MCF 10A (cell line): ENCODE measurements at places on chromosomes 4 and X. TPM values are rescaled to one million over a fixed set of nuclear protein-coding genes. Genes with fewer than 3 reads are reported as not detected.

Gene TRO
- not detected in 2 replicates for total RNA-seq

Gene TMSB15A
- total RNA-seq: not detected in 2 replicates

Gene BEX5
- not detected in 2 replicates for total RNA-seq

Gene MAGEC2
- not detected in 2 replicates for total RNA-seq

Gene ELOVL6
- total RNA-seq: 22.7 and 23.5 TPM in 2 replicates

Gene HERC3
- 34.9 and 64.0 TPM in 2 replicates for total RNA-seq

Gene KLHL13
- 0.59 and 1.6 TPM in 2 replicates for total RNA-seq

Gene GPR143
- 0.77 and 0.93 TPM in 2 replicates for total RNA-seq

Gene UGT2A1
- not detected in 2 replicates for total RNA-seq

Gene FDCSP
- total RNA-seq: not detected in 2 replicates

Gene ATOH1
- not detected in 2 replicates for total RNA-seq

Gene MYOZ2
- not detected in 2 replicates for total RNA-seq

Gene AMBN
- total RNA-seq: not detected in 2 replicates

Gene REELD1
- total RNA-seq: not detected in 2 replicates

Gene F9
- total RNA-seq: not detected in 2 replicates

Gene TGIF2LX
- not detected in 2 replicates for total RNA-seq

Gene HMGB3
- 65.8 and 75.3 TPM in 2 replicates for total RNA-seq

DNA sequence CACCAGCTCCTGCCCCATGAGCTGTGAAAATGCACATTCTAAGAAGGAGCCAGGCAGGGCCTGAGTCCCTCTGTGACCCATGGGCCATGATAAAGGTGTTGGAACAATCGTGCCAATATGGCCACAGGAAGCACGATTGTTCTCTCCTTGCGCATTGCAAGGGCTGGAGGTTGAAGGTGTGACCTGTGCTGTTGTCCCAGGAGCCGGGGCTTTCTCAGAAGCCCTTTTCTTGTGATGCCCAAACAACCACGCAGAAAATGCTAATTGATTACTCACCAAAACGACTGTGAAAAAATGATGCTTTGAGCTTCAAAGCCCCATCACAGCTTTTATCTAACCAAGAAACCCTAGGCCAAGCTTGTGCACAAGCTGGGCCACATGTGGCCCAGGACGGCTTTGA is 33.8 kb downstream of the USP11 start:
- DNase-seq: no peak

GRCh38 chr4:139988863-139989765 is 164.9 kb downstream of the MAML3 start:
- peak; percentile 95 for DNase-seq

- DNase-seq: peak; percentile 42
Measured at GRCh38 chr4:175998782-175999181, 66.9 kb upstream of the WDR17 start.

GRCh38 chr4:38802561-38803355 is 1.8 kb downstream of the TLR1 start:
- no peak for DNase-seq

- no peak for DNase-seq
Measured at GRCh38 chr4:148444296-148445070, 2.3 kb upstream of the NR3C2 start.

GRCh38 chr4:169098532-169098931 is 88.5 kb upstream of the CBR4 start:
- DNase-seq: no peak

DNA sequence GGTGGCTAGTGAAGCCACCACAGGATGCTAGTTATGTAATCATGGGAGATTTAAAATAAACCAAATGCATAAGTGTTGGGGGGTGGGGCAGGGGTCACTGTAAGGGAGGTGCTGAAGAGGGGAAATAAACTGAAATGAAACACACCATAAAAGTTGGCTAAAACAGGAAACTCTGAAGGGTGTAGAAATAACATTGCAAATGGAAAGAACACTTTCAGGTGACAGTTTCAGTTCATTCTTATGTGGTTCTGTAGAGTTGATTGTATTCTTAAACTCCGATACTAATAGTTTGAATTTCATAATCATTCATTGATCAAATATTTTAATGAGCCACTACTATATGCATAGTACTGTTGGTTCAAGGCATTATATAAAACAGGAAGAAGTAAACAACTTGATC is 80.1 kb downstream of the HDAC8 start:
- no peak for DNase-seq

GRCh38 chrX:69551421-69552009 is 47.4 kb downstream of the NALF2 start:
- DNase-seq: no peak

DNA sequence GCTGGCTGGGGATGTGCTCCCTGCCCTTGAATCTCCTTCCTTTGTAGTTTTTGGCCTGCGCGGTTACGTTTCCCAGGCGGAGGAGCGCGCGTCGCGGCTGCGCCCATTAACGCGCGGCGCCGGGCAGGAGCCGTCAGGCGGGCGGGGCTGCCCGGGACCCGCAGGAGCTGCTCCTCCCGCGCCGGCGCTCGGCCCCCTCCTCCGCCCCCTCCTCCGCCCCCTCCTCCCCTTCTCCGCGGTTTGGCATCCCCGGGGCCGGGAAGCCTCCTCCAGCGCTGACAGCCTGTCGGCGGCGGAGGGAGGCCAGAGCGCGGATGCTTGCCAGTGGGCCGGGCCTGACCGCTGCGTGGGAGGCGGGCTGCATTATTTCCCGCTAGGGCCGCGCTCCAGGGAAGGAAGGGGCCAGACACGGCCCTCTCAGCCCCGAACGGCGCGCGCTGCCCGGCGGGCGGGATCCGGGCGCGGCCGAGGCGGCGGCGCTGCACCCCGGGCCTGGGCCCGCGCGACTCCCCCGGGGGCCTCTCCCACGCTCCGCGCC is at the start of gene DCLK2:
TSS of gene DCLK2 (plus strand) at position 405 of the 538 bp plus-strand sequence. CDS start 583 bp downstream, outside the sequence.
- DNase-seq: peak; percentile 63

GRCh38 chr4:163070023-163070422 is 96.7 kb downstream of the NAF1 start:
- no peak for DNase-seq

DNA sequence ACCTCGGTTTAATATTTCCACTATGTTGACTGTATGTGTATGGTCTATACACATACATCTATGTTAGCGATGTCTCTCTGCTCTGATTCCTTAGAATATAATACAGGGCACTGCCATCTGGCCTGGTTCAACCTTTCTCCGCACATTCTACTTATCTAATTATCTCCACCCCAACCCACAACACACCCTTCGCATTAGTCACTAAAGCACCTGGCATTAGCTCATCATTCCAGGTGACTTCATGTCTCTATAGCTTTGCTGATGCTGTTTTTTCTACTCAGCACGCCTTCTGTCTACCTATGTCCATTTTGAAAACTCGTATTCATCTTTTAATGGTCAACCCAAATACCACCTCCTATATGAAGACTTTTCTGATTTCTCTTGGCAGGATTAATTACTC is 425.2 kb upstream of the RASGEF1B start:
- peak; percentile 21 for DNase-seq

DNA sequence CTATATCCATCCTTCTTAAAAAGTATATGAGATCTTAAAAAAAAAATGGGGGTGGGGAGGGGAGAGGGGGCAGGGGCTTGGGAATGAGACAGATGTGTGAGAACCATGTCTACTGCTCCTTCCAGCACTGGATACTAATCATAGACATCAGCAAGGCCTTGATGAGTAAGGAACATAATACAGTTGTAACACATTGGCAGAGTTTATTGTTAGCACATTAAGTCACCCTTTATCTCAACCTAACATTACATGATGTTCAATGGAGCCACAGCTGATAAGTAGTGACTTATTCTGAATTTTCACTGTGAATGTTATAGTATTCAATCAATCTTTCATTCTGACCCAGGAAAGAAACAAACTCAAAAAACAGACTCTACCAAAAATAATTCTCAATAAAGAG is 47.3 kb upstream of the KCNE5 start:
- no peak for DNase-seq

GRCh38 chrX:65528705-65529340 is 5.8 kb downstream of the LAS1L start:
- peak; percentile 40 for DNase-seq

DNA sequence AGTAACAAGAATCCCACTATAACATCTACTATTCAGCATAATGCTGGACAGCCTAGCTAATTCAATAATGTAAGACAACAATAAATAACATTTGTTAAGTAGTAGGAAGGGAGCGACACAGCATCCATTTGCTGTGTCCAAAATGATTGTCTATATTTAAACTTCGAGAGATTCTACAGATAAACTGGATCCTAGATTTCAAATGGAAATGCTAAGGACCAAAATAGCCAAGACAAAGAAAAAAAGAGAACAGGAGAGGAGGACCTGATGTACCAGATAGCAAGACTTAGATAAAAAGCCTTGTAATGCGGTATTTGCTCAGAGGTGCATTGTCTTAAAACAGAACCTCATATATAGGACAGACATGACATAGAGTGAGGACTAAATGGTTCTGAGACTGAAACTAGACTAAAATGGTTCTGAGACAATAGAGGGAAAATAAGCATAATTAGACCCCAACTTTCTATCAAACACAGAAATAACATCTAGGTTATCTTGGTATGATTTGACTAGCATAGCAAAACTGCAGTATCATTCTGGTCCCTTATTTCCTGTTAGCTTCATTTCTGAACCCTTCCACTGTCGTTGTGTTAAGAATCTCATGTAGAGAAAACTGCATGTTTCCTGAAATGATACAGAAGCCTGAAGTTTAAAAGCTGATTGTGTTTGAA is 3.8 kb downstream of the HPGDS start:
- DNase-seq: no peak

DNA sequence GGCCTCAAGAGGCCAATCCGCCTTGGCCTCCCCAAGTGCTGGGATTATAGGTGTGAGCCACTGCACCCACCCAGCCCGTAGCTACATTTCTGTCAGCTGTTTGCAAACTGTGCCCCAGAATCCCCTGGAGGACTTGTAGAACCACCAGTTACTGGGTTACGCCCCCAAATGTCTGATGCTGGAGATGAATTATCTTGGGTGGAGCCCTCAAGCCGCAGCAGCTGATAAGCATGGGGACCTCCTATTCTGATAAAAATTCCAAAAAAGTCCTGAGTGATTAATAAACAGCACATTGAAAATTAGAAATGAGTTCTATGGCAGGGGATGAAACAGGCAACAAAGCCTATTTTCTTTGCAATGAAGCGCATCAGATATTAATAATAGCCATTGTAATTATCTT is 105.0 kb downstream of the PTTG2 start:
- no peak for DNase-seq

GRCh38 chr4:105113800-105114199 is 32.9 kb upstream of the TET2 start:
- DNase-seq: no peak

DNA sequence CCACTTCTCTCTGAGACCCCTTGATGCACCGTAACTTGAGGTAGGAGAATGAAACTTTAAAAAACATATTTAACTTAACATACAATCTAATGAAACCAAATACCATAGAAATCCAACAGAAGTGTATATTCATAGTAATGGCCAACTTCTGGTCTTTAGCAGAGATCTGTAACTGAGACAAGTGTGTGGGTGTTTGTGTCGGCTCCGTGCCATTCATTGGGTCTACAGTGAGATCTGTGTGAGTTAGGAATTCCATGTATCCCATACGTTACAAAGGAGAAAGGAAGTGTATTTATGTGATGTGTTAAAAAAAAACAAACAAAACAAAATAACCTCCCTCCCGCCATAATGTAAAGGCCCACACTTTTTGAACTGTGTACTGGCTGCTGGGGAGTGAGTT is 348.0 kb upstream of the NR3C2 start:
- no peak for DNase-seq

DNA sequence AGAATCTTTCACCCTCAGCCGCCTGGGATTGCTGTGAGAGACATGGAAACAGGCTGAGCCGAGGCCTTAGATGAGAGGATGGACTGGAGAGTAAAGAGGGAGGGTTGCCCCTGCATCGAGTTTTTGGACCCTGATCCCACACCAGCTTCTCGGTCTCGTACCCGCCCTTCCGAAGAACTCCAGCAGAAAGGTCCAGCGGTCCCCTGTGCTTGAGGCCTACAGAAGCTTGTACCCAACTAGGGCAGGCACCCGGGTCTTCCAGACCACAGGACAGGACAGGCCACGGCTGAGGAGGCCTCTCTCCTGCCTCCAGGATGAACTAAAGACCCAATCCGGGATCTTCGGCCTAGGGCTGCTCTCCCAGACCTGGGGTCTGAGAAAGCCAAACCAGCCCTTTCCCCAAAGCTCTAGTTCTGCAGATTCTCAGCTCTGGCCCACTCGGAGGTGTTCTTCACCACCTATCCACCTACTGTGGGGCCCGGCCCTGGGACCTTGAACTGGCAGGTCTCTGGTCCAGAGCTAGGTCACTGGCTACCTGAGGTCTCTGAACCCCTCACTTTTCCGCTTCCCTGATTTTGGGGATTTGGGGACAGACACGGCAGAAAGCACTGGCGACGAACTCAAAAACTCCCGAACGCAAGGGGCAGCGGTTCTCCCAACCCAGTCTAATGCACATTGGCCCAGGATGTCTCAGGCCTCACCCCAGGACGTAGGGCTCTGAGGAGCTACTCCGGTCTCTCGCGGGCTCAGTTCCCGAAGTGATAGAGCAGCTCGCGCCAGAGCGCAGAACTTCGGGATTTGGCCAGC is 1.1 kb downstream of the NKX3-2 start:
- no peak for DNase-seq

GRCh38 chr4:154953691-154954090 is 172.6 kb downstream of the RBM46 start:
- DNase-seq: no peak

GRCh38 chr4:31125496-31125895 is 405.3 kb downstream of the PCDH7 start:
- no peak for DNase-seq

- no peak for DNase-seq
Measured at GRCh38 chr4:25818371-25818871, 44.4 kb downstream of the SEL1L3 start.

DNA sequence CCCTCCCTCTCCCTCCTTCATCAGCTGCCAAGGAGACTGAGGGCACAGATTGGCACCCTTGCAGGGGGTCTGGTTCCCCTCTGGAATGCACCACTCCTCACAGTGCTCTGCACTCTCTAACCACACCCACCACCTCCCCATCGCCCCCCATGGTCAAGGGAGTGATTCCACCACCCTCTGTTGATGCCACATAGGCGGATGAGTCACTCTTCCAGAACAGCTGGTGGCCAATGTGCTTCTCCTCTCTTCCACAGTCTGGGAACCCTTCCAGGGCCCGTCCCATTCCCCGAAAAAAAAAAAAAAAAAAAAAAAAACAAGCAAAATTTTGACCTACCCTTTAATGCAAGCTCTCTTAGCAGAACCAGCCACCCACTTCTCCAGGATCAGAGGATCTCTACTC is 341.3 kb upstream of the KLF3 start:
- peak; percentile 93 for DNase-seq

DNA sequence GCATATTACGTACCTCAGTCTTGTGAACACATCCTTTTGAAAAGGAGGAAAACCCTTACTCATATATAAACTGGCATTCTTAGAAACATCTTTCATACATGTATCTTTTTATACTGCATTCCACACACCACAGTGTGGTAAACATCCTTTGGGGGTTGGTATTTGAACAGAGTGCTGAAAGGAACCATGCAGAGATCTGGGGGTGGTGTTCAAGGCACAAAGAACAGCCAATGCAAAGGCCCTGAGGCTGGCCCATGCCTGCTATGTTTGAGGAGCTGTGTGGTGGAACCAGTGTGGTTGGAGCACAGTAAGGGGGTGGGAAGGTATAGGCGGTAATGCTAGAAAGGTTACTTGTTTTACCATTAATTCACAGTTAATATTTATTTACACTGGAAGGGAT is 2.0 kb downstream of the ELK1 start:
- DNase-seq: no peak

GRCh38 chrX:115013705-115014104 is 3.7 kb downstream of the IL13RA2 start:
- DNase-seq: peak; percentile 46
